GM18507 (cell line): ENCODE measurements at places on chromosomes 11 and 22.

GRCh38 chr11:109222761-109223160 lies 199.2 kb upstream of the C11orf87 start:
- no peak for DNase-seq

- DNase-seq = peak; percentile 96
These were observed at the start of gene SUN2 for GRCh38 chr22:38755911-38756532. TSS of gene SUN2 (minus strand) at chr22:38755998. CDS start at chr22:38752628, 3,370 bp downstream.

GRCh38 chr11:2688381-2689231 lies 11.2 kb downstream of the KCNQ1OT1 start:
- DNase-seq = no peak

GRCh38 chr11:122796128-122796717 lies 42.1 kb upstream of the CRTAM start:
- DNase-seq = no peak

GRCh38 chr11:111878849-111879636 lies at the start of the genes CFAP68 and FDXACB1:
TSS of gene CFAP68 (plus strand) at chr11:111879541. CDS start at chr11:111879561, 20 bp downstream.
TSS of gene FDXACB1 (minus strand) at chr11:111879165. CDS start at chr11:111879132, 33 bp downstream.
- peak; percentile 90 for DNase-seq

- no peak for DNase-seq
These were observed 18.5 kb upstream of the STK33 start for GRCh38 chr11:8612522-8612921.

DNA sequence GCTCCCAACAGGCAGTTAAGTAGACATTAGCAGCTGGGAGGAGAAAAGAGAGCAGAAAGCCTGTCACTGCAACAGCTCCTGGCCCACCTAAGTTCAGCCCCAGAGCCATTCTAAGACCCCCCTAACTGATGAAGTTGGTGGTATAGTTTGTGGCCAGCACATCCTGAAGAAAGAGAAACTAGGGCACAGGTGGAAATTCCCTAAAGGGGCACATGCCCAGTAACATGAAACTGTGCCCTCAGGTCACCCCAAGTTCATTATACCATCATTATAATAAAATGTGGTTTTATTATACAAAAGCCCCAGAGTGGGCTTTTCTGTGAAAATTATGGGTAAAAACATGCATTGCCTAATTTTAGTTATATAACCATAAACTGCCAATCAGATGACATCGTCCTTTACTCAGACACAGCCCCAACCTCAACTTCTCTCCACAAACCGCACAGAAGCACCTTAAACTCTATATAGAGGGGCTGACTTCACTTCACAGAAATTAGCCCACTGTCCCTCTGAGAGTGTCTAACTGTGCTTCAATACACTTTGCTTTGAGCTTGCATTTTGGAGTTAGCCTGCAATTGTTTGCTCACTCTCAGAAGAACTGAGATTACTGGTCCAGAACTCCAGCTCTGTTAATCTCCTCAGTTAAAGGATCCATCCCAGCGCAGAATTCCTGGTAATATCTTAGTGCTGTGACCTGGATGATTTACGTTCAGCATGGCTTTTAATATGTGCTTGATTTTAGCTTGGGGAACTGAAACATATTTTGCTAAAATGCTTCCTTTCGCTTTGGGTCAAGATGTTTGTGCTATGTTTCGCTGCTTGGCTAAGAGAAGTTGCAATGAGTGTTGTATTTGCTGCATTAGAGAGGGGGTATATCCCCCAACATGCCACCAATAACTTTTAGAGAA lies 1.8 kb upstream of the APOL3 start:
- DNase-seq = no peak

DNA sequence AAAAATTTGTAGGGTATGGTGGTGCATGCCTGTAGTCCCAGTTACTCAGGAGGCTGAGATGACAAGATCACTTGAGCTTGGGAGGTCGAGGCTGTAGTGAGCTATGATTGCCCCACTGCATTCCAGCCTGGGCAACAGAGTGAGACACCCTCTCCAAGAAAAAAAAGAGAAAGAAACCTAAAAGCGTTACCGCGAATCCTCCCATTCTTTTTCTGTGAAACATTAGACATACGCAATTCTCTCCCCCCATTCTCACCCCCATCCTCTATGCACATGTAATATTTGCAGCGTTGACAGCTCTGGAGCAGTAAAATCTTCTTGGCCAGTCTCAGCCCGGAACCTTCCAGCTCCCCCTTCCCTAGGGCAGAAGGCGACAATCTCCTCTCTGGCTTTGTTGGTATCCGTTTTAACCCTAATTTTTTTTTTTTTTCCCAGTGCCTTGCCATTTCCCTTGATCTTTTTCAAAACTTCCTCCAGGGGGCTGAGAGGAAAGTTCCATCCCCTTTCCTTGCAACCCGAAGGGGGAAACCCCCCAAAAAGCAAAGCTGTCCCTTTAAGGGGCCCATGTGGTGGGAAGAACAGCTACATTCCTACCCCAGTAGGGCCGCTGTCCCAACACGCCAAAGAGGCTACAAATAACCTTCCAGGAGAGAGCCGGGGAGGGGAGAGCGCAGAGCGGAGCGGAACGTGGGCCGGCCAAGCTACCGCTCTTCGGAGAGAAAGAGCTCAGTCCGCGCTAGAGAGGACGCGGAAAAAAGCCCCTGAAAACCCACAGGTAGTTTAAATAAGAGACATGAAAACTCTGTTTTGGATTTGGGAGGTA lies 1.9 kb downstream of the LRP4 start:
- DNase-seq = no peak

GRCh38 chr11:78833237-78833636 lies 258.6 kb upstream of the NARS2 start:
- DNase-seq = no peak

DNA sequence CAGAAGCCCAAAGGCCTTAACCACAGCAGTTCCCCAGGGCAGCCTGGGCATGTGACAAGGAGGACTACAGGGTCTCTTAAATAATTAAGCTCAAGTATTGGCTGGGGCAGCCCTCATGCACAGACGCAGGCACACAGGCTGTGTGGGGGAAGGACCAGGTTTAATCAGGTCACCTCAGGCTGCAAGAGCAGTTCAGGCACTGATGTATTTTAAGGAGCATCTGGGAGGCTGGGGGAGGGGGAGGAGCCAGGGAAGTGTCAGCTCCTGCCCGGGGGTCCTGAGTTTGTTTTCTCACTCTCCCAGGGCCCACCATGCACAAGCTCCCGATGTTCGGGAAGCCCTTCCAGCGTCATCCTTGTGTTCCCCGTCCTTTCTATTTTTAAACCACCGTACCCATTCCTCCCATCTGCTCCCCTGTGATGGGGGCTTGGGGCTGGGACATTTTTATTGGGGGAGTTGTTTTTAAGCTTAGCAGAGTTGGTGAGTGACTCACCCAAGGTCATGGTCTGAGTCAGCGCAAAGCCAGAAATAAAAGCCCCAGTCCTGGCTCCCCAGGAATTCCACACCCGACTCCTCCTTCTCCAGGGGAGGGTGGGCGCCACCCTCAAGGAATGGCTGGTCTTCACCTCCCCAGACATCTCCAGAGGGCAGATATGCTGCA lies 2.4 kb downstream of the CSDC2 start:
- DNase-seq = no peak

GRCh38 chr22:39470451-39471291 lies 13.9 kb downstream of the MGAT3 start:
- no peak for DNase-seq

DNA sequence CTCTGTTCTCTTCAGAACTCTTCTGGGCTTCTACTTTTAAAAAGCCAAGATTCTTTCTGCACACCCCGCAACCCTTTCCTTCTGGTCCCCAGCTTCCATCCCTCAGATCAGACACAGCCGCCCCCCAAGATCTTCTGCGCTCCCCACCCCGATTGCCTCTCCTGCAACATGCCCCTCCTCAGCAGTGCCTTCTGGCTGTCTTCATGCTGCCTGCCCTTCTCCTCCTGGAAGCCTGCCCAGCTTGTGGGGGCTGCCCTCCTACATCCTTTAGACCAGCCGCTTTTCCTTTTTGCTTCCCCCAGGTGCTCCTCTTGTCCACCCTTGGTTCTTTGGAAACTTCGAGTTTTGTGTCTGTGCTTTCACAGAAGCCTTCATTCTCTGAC lies 144.2 kb downstream of the FEZ1 start:
- DNase-seq = no peak

DNA sequence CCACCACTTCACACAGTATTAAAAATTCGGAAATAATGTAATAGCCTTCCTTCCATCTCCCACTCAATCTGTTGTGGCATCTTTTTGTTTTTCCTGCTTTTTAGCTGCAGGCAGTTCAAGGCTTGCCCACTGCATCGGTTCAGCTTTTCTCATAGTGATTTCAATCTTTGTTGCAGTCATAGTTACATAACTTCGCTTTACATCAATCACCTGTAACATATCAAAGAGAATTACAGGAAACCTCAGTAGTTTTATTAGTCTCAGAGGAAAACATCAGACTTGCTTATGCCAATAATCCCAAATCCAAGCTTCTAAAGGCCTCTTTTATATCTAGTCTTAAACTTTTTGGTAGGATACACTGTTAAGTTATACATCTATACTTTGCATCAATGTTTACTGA lies 20.5 kb downstream of the CHORDC1 start:
- DNase-seq = no peak

- DNase-seq = no peak
These were observed 208.4 kb downstream of the NXPE2 start for GRCh38 chr11:114886644-114887265.

GRCh38 chr11:1040428-1041148 lies 4.1 kb upstream of the MUC6 start:
- no peak for DNase-seq

- no peak for DNase-seq
These were observed 461.6 kb downstream of the BUD13 start for GRCh38 chr11:116311206-116311605.

DNA sequence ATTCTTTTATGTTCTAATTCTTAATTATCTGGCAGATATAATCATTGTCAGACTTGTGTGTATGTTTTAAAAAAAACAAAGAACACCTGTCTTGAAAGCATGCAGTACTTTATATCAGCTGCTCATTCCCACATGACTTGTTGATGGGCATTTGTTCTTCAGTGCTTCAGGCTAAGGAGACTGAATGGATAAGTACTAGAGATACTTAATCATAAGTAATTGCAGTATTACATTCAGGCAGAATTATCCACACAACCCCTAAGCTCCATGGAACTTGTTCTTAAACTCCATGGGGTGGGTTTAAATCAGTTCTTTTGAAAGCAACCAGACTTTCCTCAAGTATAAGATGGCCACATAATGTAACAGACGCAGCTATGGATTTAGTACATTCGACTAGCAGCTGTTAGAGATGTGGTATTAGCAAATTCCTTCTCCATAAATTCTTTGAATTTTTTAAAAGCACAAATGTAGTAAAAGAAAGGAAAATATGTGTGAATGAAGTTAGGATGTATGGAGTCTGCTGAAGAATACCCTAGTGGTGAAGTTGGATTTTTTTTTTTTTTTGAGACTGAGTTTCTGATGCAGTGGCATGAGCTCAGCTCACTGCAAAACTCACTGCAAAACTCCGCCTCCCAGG lies 3.0 kb downstream of the JAM3 start:
- DNase-seq = no peak
